ENCODE measurements at places on chromosomes 5 and 9.

DNA sequence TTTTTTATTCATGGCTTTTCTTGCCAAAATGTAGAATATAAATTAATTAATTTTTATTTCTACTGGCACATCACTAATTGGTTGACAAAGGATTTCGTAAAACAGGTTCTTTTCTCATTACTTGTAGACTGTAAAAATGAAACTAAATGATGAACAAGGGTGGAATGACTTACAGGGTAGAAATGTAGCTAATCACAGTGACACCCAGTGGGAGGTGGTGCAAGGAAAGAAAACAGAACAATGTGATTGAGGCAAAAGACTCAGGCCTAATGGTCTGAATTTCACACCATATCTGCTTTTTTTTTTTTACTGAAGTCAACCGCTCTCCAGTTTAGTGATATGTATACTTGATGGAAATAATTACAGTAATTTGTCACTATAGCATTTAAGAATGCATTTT lies 28.9 kb downstream of the GABRG2 start:
- DNase-seq = no peak

- no peak for DNase-seq
Observed at GRCh38 chr9:14366076-14366475, 52.1 kb upstream of the NFIB start.

DNA sequence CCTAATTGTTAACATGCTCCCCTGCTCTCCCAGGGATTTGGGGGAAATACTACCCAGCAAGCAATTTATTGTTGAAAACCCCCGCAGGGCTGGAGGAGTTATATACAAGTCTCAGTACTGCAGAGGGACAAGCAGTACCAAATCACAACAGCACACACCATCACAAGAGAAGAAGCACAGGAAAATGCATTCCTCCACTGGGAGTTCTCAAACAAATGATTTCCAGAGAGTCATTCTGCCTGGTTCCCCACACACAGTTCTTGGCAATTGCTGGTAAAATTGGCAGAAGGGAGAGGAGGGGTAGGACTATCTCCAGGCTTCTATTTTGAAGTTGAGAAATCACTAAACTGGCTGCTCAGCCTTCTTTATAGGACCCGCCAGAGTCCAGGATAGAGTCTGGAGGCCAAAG lies 16.8 kb downstream of the SIL1 start:
- DNase-seq = no peak

DNA sequence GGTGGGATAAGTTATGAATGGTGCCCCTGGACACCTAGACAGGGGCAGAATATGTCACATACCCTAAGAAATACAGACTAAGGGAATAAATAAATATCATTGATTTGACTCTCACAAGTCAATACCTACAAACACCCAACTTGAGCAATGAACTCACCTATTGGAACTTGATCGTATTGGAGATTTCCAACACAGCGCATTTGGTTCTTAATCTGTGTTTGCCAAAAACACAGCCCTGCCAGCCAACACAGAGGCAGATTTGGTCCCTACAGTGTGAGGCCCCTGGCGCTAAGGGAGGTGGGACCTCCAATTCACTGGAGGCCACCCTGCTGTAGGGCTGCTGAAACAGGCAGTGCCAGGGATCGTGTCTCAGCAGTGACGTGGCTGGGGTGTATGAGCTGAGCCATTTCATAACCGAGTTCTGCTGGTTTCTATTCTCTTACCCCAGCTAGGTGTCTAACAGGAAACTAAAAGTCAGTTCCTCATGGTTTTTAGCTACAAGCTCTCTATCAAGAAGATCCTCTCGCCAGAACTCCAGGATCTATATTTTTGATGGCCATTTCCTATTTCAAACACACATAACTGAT lies 84.5 kb downstream of the SLC1A1 start:
- DNase-seq = no peak

- no peak for DNase-seq
Observed at GRCh38 chr5:132456987-132457361, 33.6 kb downstream of the IRF1 start.

DNA sequence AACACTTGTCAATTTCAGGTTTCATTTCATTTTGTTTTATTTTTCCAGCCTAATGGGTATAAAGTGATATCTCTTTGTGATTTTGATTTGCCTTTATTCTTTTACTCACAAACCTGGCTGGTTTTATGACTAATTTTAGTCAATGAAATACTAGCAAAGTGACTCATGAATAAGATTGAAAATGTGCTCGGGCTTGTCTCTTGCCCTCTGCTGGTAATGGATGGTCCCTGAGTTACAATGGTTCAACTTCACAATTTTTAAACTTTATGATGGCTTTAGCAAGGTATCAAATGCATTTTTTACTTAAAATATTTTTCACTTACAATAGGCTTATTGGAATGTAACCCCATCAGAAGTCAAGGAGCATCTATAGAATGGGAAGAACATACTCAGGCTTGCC lies 431.4 kb upstream of the CCNG1 start:
- no peak for DNase-seq

DNA sequence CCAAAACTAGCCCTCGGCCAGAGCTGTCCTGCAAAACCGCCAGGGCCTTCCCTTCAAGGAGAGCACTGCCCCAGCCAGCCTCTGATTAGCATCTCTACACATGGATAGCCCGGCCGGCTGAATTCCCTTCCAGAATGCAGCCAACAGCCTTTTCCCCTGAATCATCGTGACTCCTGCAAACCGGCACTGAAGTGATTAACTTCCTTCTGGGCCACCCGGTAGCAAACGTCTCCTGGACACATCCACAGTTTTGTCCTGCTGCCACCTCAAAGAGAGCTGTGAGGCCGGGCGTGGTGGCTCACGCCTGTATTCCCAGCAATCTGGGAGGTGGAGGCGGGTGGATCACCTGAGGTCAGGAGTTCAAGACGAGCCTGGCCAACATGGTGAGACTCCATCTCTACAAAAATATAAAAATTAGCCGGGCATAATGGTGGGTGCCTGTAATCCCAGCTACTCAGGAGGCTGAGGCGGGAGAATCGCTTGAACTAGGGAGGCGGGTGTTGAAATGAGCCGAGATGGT lies 21.1 kb upstream of the EEIG1 start:
- DNase-seq = no peak

- no peak for DNase-seq
Observed at GRCh38 chr9:137607141-137607857, 1.8 kb downstream of the ARRDC1 start.

- DNase-seq = no peak
Observed at GRCh38 chr5:38023371-38023770, 183.5 kb upstream of the GDNF start.

DNA sequence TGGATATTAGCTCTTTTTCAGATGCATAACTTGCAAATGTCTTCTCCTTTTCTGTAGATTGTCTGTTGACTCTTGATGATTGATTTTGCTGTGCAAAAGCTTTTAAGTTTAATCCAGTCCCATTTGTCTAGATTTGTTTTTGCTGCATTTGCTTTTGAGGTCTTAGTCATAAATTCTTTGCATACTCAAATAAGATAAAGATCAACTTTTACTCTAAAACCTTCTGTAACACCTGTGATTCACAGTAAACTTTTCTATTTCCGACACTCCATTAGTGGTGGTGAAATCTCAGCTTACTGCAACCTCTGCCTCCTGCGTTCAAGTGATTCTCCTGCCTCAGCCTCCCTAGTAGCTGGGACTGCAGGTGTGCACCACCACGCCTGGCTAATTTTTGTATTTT lies 239.0 kb upstream of the ST8SIA4 start:
- no peak for DNase-seq

- no peak for DNase-seq
Observed at GRCh38 chr9:113577525-113578261, 114.2 kb downstream of the RGS3 start.

- DNase-seq = no peak
Observed at GRCh38 chr5:111415053-111415452, 97.3 kb downstream of the STARD4 start.

GRCh38 chr9:108078811-108079210 lies 589.2 kb upstream of the KLF4 start:
- no peak for DNase-seq

DNA sequence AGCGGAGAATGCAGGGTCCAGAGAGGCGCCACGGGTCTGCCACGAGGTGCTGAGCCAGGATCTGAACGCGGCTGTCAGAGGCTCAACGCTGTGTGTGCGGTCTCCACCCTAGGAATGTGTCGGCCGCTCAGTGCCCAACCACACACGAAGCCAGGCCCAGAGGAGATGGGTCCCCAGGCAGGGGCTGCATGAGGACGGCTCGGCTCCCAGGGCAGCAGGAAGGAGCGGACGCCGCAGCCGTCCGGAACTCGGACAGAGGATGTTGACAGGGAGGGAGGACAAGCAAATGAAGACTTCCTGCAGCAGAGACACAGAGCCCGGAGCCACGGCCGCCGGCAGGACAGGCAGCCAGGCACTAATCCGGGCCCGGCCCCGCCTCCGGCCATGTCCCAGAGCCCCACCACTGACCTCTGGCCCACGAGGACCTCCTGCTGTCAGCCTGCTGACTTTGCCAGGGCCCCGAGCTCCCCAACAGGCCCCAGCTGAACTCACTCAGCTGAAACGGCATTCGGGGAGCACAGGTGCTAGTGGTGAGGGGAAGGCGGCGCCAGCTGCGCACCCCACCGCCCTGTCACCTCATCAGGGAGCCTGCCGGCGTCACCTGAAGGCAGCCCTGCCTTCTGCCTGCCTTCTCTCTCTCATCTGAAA lies 12.7 kb downstream of the VAV2 start:
- no peak for DNase-seq

DNA sequence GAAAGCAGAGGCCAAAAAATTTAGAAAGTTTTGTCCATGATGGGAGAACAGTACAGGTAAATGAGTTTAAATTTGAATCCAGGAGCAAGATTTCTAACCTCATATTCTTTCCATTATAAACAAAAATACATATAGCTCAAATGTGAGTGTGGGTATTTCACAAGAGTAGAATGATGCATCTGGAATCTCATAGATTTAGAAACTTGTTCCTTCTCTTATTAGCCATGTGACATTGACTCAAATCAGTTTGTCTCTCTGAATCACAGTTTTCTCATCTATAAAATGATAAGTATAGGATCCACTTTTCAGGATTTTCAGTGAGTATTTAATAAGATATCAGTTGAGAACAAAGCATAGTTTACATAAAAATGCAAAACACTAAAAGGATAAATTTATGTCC lies 436.3 kb upstream of the PAPPA start:
- no peak for DNase-seq

DNA sequence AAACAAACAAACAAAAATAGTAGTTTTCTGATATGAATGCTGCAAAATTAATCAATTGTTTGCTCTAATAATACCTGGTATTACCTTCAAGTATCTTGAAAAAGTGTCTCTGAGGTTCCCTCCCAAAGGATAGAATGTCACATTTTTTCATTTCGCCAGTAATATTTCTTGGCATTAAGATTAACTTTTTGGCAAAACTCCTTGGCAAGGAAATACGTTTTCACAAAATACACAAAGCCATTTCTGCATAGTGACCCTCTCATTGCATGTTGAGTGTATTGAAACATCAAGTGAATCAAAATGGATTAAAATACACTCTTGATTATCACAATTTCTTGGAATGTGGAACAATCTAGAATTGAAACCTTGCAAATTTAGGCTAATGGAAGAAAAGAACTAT lies 230.5 kb downstream of the ATPSCKMT start:
- no peak for DNase-seq

DNA sequence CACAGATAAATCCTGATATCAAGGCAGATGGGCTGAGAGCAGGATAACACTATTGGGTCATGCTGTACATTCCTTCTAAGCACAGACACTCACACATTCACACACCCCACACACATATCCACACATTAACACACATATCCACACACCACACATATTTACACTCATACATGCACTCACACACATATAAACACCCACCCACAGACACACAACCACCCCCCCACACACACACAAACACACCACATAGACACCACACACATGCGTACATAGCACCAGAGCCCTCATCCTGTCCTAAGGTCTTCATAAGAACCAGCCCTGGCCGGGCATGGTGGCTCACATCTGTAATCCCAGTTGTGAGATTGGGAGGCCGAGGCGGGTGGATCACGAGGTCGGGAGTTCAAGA lies 322.3 kb upstream of the ADCY2 start:
- no peak for DNase-seq

GRCh38 chr5:8457187-8458037 lies 588.5 kb downstream of the MTRR start:
- peak; percentile 97 for DNase-seq

GRCh38 chr5:137629646-137630045 lies 106.2 kb downstream of the KLHL3 start:
- DNase-seq = no peak

DNA sequence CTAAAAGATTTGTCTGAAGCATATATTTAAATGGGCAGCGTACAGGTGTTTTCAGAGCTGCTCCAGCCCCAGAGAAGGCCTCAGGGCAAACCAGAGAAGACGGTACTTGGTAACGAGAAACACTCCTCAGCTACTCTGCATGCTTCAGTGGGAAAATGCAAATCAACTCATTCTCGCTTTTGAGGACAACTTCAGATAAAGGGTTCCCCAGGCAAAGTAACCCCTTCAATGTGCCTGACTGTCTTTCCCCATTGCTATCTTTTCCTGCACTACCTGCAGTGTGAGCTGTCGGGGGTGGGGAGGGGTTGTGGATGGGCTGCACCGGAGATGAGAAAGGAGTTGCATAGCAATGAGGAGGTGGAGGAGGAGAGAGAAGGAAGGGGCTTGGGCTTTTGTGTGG lies 339.7 kb upstream of the CLINT1 start:
- DNase-seq = no peak

GRCh38 chr5:159864885-159865691 lies 51.2 kb upstream of the ADRA1B start:
- DNase-seq = no peak

- DNase-seq = no peak
Observed at GRCh38 chr5:167283691-167284090, 1007.8 kb upstream of the WWC1 start.

DNA sequence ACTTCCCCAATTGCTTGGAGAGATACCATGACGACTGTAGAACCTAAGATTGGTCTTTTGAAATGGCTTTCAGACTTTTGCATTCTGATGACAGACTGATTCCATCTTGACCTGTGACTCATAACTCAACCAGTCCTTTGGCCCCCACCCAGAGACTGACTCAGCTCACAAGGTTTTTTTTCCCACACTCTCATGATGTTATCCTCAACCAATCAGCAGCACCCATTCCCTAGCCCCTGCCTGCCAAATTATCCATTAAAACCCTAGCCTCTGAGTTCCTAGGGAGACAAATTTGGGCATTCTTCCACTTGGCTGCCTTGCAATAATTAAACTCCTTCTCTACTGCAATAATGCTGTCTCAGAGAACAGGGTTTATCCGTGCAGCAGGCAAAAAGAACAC lies 1263.3 kb upstream of the CDH9 start:
- no peak for DNase-seq

DNA sequence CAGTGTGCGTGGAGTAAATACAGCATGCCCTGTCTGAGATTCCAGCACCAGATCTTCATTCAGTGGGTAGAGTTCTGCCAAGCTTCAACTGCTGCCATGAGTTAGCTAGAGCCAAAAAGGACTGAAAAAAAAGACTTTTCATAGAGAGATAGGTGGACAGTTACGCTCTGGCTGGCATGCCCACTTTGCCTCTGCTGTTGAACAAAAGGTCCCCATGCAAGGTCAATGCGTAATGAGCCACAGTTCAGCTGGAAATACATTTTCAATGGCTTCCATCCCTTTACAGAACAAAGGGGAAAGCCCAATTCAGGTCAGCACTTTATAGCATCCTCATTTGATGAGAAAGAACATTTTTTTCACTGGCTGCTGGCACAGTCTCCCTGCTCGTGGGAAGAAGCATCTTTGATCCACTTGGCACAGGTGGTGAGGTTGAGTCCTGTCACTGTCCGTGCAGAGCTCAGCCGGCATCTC lies 86.9 kb upstream of the ERCC6L2 start:
- no peak for DNase-seq

- DNase-seq = no peak
Observed at GRCh38 chr5:155512329-155512728, 498.8 kb downstream of the KIF4B start.
